Heart left ventricle (tissue), 16 donors: ENCODE measurements at places on chromosomes 4 and X. TPM values are rescaled to one million over a fixed set of nuclear protein-coding genes. Genes with fewer than 3 reads are reported as not detected.

The CDKL2 gene
- total RNA-seq, result 0.90 TPM

The ADH1C gene
- 3.1 TPM for total RNA-seq

The SEC31A gene
- total RNA-seq, result 139 TPM

The TMEM156 gene
- not detected for total RNA-seq

The APELA gene
- total RNA-seq, result not detected

DNA sequence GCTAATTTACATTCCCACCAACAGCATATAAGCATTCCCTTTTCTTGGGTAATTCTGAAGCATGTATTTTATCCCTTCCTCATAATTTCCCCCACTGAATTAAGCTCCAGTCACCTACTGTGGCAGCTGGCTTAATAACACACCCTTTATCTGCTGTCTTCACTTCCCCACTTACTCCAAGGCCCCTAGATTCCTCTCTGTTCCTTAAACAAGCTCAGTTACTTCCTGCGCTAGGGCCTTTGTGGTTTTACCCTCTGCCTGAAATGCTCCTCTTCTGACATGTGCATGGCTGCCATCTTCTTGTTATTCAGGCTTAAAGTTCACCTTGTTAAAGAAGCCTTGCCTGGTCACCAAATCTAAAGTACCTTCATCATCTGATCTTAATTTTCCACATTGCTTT lies 47.2 kb upstream of the RPS6KA3 start:
- DNase-seq, result no peak

GRCh38 chr4:15031197-15031596 lies 28.9 kb downstream of the CPEB2 start:
- no peak for DNase-seq

DNA sequence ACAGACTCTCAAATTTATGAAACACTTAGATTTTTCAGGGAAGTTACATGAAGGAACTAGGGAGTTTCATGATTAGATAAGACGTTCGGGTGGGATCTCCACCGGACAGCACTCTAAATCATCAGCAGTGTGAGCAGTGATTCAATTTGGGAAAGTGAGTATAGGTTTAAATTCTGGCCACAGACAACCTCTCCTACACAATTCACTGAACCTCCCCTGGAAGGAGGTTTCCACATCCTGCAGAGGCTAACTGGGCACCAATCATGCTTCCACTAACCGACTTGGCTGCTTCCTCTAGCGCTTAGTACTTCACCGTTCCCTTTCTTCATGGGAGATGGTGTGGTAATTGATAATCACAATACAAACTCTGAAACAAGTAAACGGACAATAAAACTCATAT lies 5.6 kb downstream of the CXCL9 start:
- no peak for DNase-seq

- DNase-seq, result no peak
Observed at GRCh38 chrX:5702890-5703289, 525.8 kb downstream of the NLGN4X start.

GRCh38 chrX:5617666-5618065 lies 611.0 kb downstream of the NLGN4X start:
- DNase-seq, result no peak
